ENCODE measurements at places on chromosomes 7 and 10.

- DNase-seq: no peak
These were observed 149.4 kb downstream of the USP6NL start for GRCh38 chr10:11462071-11462470.

DNA sequence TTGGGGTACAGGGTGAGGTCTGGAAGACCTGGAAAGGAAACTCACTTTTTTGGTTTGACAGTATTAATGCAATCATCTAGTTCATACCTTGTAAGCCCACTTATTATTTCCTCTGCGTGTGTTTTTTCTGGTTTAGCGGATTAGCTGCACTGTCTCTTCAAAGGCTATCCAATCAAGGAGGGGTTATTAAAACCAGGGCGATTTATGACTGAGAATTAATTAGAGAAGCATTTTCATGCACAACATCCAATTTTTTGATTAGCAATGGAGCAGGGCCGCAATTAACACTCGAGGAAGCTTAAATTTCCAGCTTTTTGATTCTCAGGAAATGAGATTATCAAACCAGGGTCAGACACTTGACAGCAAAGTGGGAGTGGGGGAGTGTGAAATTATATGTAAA is 248.9 kb downstream of the EXOC4 start:
- DNase-seq: no peak

DNA sequence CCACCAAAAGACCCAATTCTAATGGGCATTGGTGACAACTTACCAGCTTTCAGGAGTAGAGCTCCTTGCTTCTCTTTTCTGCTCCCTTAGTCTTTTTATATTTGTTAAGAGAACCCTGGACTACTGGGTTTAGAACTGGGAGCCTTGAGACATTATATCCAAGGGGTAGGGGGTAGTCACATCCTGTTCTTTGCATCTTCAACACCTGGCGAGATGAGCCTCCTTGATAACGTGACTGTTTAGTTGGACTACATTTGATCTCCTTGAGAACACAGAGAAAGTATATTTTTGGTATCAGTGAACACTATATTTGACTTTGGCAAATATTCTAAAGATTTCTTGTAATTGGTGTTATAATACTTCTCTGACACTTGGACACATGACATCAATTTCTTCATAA is 9.0 kb upstream of the SMNDC1 start:
- no peak for DNase-seq

GRCh38 chr7:41994746-41995110 is 242.3 kb downstream of the GLI3 start:
- no peak for DNase-seq

- no peak for DNase-seq
These were observed 147.2 kb downstream of the MAPK8 start for GRCh38 chr10:48453451-48454301.

- no peak for DNase-seq
These were observed 342.1 kb downstream of the PHF14 start for GRCh38 chr7:11315666-11316258.

GRCh38 chr10:12587451-12587888 is 238.1 kb downstream of the CAMK1D start:
- DNase-seq: no peak

DNA sequence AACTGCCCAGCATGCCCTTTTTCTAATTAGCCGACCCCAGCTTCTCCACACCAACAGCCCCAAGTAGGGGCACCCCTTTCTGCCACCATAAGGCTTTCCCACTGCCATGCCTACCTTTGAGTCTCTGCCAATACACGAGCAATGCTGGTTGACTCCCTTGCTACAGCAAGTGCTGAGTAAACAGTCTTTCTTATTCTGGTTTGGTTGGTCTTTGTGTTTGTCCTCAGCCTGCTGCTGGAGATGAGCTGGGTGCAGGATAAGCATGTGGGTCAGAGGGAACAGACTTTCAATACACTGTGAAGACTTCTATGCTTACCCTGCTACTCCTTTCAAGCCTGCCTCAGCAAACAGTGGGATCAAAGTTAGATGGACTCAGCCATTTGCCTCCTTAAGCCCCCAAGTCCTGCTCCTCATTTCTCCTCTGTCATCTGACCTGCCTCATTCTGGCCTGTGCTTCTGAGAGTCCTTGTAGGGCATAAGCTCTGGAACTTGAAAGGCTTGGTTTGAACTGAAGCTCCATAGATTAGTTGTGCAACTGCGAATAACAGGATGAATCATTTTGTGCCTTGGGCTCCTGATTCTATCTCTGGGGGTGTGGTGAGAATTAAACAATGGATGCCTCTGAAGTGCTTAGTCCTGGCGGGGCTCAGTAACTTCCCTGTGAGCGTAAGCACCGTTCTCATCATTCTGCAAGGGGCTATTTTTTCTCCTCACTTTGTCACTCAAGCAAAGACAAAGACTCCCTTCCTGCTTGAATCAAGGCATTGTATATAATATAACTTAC is 533.8 kb upstream of the DPP6 start:
- no peak for DNase-seq

- no peak for DNase-seq
These were observed 11.1 kb downstream of the SYPL1 start for GRCh38 chr7:106100863-106101629.

GRCh38 chr7:129612112-129613015 is 844 bp downstream of the NRF1 start:
- peak; percentile 48 for DNase-seq

GRCh38 chr10:115951242-115951641 is 321.8 kb downstream of the GFRA1 start:
- no peak for DNase-seq

DNA sequence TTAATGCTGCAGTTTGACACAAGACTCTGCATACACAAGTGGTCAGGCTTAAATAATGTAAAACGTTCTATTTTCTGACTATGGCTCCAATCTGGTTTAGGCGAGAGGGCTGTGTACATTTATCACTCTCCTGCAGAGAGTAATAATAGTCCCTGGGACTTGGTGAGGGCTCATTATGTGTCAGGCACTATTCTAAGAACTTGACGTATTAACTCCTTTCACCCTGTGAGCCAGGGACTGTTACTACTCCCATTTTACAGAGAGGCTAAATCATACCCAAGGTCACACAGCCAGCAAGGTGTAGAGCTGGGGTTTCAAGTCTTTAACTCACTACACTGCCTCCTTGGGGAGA is 187.2 kb upstream of the LYZL2 start:
- no peak for DNase-seq

DNA sequence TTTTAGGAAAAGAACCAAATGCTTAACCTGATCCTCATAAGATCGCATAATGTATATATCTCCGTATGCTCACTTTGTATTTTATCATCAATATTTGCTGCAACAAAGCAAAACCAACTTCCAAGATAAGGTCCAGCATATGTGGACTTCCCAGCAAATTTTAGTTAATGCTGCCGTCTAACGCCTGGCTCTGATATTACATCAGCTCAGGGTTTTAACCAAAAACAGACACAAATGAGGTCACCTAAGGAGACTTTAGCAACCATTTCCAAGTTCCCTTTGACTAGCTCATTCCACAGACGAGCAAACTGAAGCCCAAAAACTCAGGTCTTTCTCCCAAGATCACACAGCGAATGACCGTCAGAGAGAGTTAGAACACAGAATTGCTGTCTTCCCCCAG is 59.4 kb upstream of the UCN3 start:
- no peak for DNase-seq

GRCh38 chr7:18370633-18371032 is 124.9 kb upstream of the HDAC9 start:
- no peak for DNase-seq

DNA sequence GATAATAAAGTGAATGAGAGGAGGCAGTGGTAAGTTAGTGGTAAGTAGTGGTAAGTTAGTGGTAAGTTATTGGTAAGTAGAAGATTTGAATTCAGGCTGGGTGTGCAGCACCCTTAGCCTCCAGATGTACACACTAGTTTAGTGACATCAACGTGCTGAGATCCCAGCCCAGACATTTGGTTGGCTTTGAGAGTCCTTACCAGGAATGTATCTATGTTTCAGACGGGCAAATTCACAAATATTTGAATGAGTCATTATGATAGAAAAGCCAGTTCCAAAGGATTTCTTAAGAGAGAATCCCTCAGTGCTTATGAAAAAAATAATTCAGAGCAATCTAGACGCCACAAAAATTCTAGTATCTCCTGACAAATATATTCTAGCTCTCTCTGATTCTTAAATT is 70.0 kb downstream of the ARL4A start:
- no peak for DNase-seq

DNA sequence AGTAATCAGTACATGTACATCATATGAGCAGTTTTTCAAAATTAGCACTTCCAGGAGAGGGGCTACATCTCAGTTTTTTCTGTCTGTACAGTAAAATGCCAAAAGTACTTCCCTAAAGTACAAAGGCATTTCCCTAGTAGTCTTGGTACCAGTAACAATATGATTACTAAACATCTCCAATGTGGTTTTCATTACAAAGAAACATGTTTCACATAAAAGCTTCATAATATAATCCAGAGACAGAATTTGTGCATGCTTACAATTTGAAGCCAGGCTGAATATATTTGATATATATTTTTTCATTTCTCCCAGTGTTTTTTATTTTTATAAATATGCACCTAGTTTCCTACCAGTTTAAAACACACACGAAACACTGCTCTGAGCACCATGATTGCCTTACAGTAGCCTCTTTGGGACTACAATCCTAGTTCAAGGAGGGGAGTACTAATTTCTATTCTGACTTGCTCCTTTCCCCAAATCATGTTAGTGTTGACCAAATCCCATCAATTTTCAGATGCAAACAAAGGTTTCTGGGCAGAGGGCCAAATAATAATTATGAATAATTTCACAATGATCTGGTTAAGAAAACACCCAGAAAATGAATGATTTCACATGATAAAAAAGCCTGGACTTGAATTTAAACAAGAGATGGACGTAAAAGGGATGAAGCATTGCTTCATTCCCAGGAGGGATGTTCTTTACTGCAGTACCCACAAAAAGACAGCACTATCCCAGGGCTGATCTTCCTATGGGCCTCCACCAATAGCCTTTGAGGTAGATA is 201.3 kb downstream of the SLC25A13 start:
- DNase-seq: no peak

DNA sequence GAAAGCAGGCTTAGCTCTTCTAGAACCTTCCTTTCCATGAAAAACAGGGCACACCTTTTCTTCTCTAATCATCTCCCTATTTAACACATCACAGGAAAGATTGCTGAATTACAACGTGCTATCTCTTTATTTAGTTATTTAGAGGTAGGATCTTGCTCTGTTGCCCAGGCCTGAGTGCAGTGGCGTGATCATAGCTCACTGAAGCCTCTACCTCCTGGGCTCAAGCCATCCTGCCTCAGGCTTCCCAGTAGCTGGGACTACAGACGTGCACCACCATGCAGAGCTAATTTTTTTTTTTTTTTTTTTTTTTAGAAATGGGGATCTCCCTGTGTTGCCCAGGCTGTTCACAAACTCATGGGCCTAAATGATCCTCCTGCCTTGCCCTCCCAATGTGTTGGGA is 251.2 kb downstream of the PRPF18 start:
- no peak for DNase-seq

DNA sequence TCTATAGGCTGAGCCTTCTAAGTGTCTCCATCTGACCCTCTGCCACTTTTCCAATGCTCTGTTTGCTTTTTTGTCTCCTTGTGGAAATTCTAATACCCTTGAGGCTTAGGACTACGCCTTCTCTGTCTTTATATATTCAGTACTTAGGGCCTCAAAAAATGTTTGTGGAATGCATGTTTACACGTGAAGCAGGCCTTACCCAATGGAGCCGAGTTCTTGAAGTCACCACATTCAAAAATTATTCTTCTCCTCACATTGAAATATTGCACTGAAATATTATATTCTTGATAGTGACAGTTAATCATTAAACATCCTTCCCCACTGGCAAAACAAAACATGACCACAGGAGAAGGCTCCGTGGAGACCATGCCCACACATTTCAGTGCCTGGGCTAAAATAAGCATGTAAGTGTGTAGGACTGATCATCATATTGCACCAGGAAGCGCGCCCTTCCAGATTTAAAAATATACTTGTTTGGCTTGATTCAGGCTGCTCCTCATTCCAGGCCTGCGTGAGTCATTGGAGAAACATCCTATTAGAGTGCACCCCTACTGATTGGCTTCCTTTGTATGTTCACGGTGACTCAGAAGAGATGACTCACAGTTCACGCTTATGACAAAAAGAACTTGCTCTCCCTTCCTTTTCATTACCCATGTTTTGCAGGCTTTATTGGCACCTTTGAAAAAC is 307.4 kb upstream of the AOAH start:
- DNase-seq: no peak

DNA sequence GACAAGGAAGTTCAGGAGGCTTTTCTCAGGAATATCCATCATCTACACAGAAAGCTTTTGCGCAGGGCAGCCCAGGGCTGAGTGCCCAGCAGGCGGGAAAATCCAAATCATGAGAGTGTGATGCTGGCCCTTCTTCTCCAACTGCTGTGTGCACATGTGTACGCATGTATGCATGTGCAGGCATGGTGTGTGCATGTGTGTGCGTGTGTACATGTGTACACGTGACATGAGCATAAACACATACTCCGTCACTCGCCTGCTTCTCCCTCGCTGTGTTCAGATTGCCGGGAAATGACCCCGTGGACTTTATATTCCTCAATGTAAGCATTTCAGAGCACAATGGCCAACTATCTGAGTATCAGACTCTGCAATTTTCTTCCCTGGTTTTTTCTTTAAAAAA is 85.1 kb downstream of the PRPF18 start:
- no peak for DNase-seq

DNA sequence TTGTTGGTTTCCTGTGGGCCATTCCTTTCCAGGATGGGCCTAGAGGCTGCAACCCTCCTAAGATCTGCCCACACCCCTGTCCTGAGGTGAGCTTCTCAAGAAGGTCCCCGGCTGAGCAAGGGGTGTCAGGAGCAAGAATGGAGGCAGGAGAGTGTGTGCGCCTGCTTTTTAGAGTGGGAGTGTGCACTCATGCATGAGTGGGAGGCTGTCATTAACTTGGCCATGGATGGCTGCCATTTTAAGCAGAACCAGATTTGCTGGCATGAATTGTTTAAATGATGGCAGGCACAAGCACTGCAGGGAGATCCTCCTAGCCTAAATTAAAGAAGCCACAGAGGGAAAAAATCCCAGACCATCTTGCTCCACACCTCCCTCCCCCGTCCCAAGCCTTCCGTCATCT is 2.9 kb upstream of the SGPL1 start:
- DNase-seq: no peak

- no peak for DNase-seq
These were observed 30.4 kb upstream of the ADD3 start for GRCh38 chr10:109977382-109977806.

- DNase-seq: no peak
These were observed 24.0 kb downstream of the BZW2 start for GRCh38 chr7:16670021-16670420.
